HT1080 (cell line): ENCODE measurements at places on chromosomes 6 and 20.

DNA sequence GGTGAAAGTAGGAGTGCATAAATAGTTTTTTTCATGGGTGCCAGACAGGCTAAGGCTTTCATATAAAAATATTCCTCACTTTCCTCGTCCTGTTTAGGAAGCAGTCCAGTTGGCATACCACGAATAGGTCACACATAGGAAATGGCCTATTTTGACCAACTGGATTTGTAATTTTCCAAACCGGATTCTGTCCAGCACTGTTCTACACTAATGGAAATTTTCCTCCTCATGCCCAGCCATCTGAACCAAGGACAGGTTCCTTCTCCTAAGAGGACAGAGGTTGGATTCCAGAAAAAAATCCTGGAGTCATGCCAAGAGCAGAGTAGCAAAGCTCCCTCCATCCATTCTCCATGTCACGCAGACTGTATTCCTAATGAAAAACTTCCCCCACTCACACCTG, 43.1 kb downstream of the PANK2 start:
- DNase-seq: no peak

- no peak for DNase-seq
These were observed 88.5 kb upstream of the EXOC2 start for GRCh38 chr6:781350-781961.

- DNase-seq: no peak
These were observed 84.5 kb downstream of the ANKEF1 start for GRCh38 chr20:10119336-10119735.

DNA sequence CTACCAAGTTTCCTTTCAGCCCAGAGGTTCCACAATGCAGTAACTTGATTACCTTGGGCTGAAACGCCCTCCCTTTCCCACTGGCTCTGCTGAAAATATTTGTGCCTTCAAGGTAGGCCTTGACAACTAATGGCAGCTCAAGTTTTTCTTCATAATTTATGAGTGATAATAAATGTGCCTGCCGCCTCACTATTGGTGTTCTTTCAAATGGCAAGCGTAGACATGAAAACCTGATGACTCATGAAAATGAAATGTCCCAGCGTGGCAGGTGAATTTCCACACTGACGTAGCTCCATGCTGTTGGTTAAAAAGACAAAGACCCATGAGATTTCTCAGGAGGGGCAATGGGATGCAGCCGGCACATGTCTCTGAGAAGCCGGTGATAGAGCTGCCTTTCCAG, 107.2 kb upstream of the GGTLC1 start:
- DNase-seq: no peak

DNA sequence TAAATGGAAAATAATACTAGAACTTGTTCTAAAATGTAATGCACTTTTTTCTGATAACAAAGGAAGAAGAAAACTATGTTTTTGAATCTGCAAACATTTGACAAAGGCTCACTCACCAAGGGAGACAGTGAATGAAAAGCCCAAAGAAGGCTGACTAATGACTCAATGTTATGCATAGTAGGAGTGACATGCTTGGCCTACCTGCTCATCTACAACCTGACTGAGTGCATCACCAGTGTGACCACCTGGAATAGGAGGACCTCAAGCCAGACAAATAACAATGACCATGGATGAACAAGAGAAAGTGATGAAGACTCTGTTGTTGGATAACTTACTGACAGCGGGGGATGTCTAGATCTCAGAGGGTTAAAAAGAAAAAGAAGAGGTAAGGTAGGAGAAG, 157.2 kb downstream of the SIM1 start:
- no peak for DNase-seq

GRCh38 chr6:19599796-19600464, 237.2 kb upstream of the ID4 start:
- DNase-seq: no peak

GRCh38 chr6:164753517-164753916, 555.9 kb downstream of the C6orf118 start:
- peak; percentile 92 for DNase-seq

GRCh38 chr6:118935978-118936703, 1.2 kb upstream of the MCM9 start:
- DNase-seq: no peak

DNA sequence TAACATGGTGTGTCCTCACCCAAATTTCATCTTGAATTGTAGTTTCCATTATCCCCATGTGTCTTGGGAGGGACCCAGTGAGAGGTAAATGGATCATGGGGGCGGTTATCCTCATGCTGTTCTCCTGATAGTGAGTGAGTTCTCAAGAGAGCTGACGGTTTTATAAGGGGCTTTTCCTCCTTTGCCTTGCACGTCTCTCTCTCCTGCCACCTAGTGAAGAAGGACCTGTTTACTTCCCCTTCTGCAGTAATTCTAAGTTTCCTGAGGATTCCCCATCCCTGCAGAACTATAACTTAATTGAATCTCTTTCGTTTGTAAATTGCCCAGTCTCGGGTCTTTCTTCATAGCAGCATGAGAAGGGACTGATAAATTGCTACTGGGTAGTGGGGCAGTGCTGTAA, 789.3 kb downstream of the FRK start:
- DNase-seq: no peak

DNA sequence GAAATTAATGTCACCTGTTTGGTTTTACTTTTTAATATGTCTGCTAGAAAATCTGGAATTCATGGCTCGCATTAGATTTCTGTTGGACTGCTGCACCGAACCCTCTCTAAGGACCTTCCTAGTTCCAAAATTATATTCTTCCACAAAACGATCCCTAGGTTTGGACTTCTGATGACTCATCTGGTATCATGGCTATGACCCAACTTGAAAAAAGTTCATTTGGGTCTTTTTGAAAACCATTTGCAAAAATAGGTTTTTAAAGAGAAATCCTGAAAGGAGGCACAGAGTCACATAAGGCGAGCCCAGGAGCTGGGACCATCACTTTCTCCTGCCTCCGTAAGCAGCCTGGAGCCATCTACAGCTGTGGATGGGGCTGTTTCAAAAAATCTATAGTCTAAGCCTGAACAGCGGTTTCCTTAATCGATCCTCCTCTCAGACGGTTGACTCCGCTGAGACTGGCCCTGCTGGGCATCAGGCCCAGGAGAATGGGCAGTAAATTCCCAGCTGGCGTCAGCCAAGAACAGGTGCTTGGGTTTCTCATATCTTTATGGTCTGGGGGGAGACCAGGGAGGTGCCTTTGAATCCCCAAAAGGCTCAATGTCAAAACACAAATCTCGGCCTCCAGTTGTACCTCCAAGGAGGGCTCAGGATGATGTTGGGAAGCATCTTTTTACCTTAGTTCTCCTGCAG, 44.6 kb downstream of the SLC24A3 start:
- no peak for DNase-seq

- DNase-seq: peak; percentile 20
These were observed 58.2 kb downstream of the DNAH8 start for GRCh38 chr6:38773338-38773737.

- peak; percentile 4 for DNase-seq
These were observed 634 bp downstream of the HSF2 start for GRCh38 chr6:122400121-122400450.

- DNase-seq: peak; percentile 61
These were observed 11.5 kb upstream of the MEP1A start for GRCh38 chr6:46781478-46782378.

DNA sequence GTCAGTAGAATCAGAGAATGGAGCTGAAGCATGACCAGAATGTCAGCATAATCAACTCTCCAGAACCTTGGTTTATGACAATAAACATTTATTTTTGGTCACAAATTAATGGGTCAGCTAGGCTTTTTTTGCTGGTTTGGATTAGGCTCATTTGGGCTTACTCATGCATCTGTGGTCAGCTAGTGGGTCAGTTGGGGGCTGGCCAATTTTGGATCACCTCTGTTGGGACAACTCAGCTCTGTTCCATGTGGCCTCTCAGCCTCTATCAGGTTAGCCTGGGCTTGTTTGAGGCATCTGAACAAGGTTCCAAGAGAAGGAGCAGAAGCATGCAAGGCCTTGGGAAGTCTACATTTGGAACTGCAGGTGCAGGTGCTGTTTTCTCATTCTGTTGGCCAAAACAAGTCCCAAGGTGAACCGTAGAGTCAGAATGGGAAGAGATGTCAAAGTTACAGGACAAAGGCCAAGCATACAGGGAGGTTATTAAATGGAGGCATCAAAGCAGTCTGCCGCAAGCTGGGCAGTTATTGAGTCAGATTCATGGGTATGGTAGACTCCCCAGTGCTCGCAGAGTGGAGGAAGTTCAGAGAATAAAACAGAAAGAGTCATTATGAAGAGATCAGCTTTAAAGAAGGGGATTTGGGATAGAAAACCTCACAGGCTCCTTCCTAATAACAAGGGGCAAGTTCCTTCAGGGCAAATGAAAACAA, 173.0 kb downstream of the PLCB4 start:
- DNase-seq: no peak

DNA sequence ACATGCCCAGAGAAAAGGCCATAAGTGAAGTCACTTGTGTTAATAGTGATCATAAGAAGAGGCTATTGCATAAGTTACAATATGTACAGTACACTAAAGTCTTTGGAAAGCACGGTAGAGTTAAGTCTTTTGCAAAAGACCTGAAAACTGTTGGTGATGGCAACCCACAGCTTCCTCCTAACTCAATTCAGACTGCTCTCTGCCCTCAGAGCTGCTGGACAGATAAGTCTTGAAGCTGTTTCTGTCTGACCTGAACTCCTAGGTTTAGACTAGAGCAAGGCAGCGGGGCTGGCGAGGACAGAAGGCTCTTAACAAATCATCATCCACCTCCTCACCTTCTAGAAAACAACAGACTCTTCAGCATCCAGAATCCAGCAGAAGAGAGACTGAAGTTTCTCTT, 125.4 kb downstream of the CD24 start:
- DNase-seq: no peak

GRCh38 chr6:111624401-111625098, 18.9 kb upstream of the TRAF3IP2 start:
- no peak for DNase-seq

- DNase-seq: peak; percentile 30
These were observed 8.9 kb upstream of the MLN start for GRCh38 chr6:33812669-33813068.

- DNase-seq: no peak
These were observed 251.1 kb upstream of the RAB32 start for GRCh38 chr6:146292506-146292905.

DNA sequence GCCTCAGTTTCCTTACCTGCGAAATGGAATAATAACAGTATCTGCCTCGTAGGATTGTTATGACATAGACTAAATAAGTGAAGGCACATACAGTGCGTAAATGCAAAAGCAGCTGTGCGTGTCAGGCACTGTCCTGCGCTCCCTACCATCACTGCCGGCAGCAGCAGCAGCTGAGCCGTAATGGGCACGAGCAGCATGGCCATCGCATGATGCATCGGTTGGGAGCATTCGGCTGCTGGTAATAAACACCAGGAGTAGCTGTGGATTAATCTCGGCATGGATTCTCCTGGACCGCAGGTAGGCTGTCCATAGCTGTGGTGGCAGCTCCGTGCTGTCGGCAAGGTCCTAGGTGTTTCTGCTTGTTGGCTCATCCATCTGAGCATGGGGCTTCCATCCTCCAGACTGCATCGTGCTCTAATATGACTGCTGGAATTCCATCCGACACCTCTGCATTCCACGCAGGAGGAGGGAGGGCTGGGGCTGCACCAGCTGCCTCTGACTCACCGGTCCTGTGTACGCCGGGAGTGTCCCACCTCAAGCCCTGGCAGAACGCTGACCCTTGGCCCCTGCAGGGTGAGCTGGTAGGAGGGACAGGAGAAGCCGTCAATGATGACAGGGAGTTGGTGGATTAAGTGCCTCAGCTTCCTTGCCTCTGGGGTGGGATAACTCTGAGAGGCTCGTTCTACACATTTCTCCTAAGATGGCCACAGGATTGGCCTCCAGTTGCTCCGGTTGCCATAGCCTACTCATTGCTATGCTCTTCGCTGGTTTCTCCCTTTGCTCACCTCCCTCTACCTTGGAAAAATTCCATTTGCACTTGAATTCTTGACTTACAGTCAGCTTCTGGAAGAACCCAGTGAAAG, 100.9 kb upstream of the PMEPA1 start:
- DNase-seq: peak; percentile 62

DNA sequence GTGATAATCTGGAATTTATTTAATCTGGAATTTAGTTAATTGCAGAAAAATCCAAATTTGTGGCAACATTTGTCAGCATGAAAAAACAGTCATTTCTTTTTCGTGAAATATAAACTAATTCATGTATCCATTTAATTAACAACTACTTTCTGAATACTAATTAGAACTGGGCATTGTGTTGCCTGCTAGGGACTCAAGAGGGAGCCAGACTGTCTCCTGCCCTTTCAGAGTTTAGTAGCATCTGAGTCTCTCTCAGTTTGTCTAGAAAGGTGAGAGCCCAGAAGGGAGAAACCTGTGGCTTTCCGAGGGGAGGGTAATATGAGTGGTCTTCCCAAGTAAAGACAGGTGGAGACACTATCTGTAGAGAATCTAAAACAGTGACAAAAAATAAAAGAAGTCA, 210.9 kb upstream of the HDDC2 start:
- no peak for DNase-seq

- DNase-seq: no peak
These were observed 105.4 kb upstream of the PLEKHG1 start for GRCh38 chr6:150494241-150494640.

GRCh38 chr20:24953209-24953575, 4.1 kb downstream of the CST7 start:
- no peak for DNase-seq

DNA sequence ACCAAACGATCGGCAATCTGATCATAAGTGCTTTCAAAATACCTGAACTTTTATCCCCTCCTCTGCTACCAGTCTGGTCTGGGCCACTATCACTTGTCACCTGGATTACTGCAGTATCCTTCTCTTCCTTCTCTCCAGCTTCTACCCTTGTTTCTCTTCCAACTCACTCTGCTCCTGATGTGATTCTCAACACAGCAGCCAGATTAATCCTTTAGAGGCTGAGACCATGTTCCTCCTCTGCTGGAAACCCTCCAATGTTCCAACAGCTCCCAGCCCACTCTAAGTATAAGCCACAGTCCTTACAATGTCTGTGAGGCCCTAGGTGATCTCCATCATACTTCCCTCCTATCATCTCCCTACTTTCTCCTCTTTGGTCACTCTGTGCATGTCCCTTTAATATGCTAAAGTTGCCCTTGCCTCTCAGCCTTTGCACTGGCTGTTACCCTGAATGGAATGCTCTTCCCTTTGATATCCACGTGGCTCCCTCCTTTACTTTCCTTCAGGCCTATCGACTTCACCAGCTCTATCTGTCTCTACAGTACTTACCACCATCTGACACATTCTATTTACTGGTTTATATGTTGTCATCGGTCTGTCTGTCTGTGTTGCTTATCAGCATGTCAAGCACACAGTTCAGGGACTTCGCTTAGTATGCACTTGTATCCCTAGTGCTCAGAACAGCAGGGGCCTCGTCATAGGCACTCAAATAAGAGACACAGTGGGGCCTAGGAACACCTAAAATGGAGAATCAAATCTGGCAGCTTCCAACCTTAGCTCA, 35.0 kb upstream of the RNF24 start:
- DNase-seq: no peak

DNA sequence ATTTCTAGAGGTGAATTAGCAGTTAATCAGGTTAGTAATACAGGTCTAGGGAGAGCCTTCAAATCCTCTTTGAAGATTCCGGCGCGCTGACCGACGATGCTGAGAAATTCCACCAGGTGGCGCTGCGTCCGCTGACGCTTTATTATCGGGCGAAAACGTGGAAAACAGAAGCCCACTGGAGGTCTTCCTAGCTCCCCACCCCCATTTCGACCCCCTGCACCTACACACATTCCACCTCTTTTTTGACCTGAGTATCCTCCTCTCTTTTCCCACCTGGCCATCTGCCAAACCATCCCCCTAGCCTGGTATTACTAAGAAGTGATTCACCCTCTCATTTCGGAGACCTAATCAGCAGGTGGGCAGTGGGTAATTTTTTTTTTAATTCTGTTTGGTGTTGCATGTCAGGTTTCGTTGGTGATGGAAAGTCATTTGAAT, 65.4 kb upstream of the RIN2 start:
- DNase-seq: peak; percentile 74
